ENCODE measurements at places on chromosomes 3 and 15.

DNA sequence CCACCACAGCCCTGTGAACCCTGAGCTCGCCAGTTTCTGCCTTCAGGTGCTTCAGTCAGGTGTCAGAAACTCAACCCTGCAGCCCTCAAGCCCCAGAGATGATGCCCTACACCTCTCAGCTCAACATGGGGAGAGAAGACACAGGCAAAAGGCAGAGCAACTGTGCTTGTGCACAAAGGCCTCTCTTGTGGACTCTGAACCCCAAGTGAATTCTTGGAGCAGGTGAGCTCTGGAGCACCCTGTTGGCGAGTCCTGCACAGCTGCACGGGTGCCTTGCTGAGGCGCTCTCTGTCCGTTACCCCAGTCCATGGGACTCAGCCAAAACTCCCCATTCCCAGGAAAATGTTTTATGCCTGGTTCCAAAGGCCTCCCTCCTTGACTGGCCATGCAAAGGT lies 197.0 kb downstream of the KLF13 start:
- no peak for DNase-seq

GRCh38 chr3:134911586-134912548 lies 116.8 kb downstream of the EPHB1 start:
- no peak for DNase-seq

DNA sequence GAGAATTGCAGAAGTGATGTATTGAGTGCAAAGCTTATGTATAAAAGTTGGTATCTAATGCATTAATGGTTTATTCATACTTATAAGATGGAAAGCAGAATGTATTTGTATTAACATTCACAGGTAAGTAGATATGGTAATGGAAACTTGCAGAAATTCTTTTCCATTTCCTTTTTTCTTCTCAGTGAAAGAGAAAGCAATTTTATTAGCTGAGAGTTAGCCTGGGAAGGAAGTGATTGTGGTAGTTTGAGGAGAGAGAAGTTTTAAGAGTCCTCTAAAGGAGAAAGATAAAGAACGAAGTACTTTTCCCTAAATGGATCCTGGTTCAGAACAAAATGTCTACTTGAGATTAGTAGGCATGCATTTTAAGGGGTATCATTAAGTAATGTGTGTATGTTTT lies 60.1 kb upstream of the OSTN start:
- DNase-seq = no peak

DNA sequence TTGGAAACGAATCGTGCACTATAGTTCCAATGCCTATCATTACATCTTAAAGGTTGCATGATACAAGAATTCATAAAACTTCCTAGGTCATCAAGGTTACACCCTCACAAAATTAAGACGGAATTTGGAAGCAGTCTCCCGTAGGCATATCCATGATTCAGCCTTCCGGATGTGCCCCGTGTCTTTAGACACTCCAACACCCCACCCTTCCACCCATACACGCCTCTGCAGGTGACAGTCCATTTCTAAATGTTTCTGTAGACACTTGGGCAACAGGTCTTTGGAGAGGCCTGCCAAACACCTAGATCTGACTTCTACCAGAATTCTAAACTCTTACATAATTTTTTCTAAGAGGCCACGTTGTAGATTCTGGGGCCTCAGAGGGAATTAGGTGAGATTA lies 49.8 kb downstream of the LDHAL6B start:
- peak; percentile 76 for DNase-seq

DNA sequence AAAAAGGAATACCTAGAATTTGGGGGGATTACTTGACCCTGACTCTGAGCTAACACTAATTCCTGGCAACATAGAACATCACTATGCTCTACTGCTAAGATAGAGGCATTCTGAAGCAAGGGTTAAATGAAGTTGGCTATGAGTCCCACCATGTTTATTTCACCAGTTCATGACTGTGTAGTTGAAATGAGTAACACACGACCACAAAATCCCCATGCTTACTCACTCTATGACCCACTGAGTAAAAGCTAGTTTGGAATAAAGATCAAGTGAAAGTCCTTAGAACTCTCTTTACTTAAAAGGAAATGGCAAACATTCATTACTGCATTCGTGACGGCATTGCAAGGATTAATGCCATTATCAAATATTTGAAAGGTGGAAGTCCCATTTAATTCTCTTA lies 47.4 kb downstream of the MRPL46 start:
- DNase-seq = no peak

DNA sequence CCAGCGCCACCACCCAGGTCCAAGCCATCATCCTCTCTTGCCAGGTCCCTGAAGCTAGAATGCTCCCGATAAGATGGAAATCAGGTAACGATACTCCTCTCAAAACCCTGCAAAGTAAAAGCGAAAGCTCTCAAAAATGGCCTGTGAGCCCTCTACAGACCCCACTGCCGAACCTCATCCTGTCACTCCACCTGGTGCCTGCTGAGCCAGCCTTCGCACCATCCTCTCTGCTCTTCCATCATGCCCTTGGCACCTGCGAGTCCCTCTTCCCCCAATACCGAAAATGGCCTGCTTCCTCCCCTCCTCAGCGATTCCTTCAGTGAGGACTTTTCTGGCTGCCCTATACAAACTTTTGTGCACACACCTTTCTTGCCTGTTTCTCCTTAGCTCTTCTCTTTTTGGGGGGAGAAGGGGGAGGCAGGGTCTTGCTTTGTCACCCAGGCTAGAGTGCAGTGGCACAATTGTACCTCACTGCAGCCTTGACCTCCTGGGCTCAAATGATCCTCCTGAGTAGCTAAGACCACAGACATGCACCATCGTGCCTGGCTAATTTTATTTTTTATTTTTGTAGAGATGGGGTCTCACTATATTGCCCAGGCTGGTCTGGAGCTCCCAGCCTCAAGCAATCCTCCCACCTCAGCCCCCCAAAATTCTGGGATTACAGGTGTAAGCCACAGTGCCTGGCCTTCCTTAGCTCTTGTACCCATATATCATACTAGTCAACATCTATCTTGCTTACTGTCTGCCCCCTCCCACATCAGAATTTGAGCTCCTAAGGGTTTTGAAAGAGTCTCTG lies 3.0 kb downstream of the IDH2 start:
- no peak for DNase-seq

DNA sequence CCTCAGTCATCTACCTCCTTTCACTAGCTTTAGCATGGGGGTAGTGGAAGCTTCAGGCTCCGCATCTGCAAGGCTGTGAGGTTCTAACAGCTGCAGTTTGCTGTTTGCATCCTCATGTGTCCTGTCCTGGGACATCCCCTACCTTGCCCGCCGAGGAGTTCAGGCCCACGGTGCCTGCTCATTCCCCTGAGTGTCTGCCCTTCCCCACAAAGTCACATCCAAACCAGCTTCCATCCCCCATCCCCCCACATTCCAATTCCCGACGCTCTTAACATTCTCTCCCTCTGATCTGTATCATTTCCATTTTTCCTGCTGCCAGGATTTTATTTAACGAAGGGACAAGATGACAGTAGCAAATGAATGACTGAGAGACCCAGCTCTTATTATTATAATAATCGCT lies 43.8 kb downstream of the HRH1 start:
- DNase-seq = no peak

DNA sequence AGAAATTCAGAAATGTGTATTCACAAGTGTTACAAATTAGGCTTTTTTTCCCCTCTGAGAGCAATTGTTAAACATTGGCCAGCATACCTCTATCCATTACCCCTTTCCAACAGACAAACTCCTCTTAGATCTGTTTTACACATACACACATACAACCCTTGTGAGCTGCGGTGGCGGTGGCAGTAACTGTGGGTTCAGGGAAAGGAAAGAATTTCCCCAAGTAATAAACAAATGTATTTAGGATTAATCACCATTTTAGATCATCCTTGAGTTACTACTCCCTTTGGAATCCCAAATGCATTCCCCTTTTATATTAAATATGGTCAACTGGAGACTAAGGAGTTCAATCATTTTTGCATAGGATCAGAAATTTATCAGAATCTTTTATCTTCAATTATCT lies 667.0 kb downstream of the FHIT start:
- no peak for DNase-seq

- DNase-seq = no peak
These were observed 93.2 kb upstream of the NEDD4 start for GRCh38 chr15:56086566-56086965.

GRCh38 chr3:194622621-194623340 lies 10.4 kb downstream of the TMEM44 start:
- DNase-seq = no peak

- peak; percentile 46 for DNase-seq
These were observed 2.0 kb downstream of the WNT5A start for GRCh38 chr3:55484801-55485791.
